Activated naive CD8-positive, alpha-beta T cell treated with anti-CD3 and anti-CD28 coated beads, Interleukin-2, amount 50 U/mL, for 16 hours (primary cell): ENCODE measurements at places on chromosomes 6 and 20.

DNA sequence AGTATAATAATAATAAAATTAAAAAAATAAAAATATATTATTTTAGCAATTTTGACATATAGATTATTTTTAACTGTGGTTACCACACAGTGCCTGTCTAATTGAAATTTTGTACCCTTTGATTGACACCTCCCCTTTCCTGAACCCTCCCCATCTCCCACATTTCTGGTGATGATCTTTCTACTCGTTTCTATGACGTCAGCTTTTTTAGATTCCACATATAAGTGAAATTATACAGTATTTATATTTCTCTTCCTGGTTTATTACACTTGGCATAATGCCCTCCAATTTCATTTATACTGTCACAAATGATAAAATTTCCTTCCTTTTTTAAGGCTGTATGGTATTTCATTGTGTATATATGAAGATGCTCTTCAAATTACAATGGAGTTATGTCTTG lies 258.1 kb upstream of the PTCHD4 start:
- no peak for DNase-seq

- no peak for DNase-seq
Observed at GRCh38 chr20:7346562-7346961, 579.1 kb downstream of the BMP2 start.

- DNase-seq = no peak
Observed at GRCh38 chr6:18990059-18990978, 603.2 kb downstream of the RNF144B start.

- no peak for DNase-seq
Observed at GRCh38 chr20:8118039-8118438, 14.0 kb upstream of the PLCB1 start.

- DNase-seq = no peak
Observed at GRCh38 chr20:50898475-50898874, 32.8 kb downstream of the ADNP start.

GRCh38 chr6:45222380-45222779 lies 105.8 kb upstream of the RUNX2 start:
- DNase-seq = no peak

DNA sequence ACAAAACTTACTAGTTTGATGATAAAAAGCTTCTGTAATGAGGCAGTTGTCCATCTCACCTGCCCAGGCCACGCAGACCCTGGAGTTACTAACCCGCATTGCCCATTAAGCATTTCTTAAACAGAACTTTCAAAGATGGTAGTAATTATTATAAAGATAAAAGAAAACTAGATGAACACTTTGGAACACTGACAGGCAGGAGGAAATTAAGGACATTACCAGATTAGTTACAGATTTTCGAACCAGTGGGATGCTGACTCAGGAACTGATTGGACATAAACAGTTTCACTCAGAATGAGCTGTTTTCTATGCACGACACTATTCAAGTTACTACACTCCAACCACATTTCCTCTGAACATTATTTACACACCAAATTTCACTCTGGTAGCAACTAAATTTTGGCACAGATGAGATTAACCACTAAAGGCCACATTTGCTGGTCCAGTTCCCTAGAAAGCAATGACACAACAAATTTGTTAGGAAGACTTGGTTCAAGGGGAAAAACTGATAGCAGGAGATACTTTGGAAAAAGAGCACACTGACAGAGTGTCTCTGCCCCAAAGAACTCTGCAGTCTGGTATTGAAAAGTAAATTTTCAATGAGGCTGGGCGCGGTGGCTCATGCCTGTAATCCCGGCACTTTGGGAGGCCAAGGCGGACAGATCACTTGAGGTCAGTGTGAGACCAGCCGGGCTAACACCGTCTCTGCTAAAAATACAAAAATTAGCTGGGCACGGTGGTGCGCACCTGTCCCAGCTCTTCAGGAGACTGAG lies 3.0 kb downstream of the ROMO1 start:
- DNase-seq = no peak

DNA sequence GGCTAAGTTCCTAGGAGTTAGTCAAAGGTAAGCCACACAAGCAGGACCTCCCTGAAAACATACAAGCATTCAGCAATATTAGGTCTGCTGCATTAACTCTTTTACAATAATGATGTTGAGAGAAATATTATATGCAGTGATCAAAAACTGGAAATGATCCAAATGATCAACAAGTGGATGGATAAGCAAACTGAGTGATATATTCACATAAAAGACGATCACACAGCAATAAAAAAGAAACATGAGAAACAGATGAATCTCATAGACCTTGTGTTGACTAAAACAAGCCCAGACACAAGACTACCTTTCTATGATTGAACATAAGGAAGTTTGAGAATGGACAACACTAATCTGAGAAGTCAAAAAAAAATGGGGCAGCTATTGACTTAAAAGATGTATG lies 39.9 kb downstream of the LMBRD1 start:
- no peak for DNase-seq

- DNase-seq = no peak
Observed at GRCh38 chr20:37263686-37264085, 2.1 kb upstream of the GHRH start.

GRCh38 chr6:53441035-53441493 lies 92.3 kb upstream of the ELOVL5 start:
- DNase-seq = no peak

DNA sequence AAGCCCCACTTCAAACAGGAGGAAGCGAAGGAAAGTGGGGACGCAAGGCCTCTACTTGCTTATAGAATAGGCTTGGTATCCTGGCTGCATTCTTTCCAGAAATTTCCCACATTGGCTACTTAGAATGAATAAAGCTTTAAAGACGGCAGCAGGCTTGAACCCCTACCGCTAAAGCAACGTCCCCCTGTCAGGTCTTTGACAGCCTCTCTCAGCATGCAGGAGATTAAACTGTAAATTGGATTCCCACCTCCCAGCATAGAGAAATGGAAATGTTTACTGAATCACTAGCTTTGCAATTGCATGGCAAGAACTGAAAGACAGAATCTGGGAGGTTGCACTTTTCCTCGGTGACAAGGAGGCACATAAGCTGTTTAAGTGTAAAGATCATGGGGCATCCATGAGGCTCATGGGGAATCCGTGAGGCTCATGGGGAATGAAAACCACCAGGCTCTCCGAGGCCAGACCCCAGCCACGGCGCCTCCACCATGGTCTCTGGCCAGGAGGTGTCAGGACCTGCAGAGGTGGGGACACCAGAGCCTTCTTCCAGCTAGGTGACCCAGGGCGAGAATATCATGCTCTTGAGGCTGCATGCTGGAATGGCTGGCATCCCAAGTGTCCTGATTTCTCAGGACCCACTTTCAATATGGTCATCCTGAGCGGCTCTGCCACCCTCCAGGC lies 10.3 kb downstream of the LEMD2 start:
- DNase-seq = no peak

DNA sequence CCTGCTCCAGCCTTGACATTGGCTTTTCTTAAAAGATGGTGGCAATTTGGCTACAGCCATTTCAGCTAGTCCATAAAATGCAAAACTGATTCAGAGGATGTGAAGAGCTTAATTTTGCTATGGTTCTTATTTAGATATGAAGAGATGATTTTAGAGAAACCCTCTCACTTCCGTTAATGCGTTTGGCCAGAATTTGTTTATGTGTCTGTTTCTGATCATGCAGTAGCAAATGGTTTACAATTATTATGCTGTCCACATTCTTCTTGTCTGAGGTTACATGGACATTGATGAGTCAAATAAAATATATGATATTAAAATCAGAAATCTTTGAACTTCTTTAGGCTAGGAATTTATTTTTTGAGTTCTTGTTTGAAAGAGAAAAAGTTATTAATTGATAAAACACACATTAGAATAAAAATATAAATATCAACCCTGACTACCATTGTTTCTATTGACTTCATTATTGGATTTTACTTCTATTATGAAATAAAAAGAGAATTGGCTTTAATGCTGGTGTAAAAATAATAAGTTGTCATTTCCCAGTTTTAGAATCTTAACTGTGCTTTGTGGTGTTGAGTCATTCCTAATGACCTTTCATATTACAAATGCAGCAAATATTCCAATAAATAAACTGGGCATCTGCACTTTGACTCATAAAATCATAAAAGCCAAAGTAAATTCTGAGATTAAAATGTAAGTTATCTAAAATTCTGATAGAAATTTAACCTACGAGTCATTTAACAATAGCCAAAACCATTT lies 1286.0 kb upstream of the GJE1 start:
- DNase-seq = no peak

GRCh38 chr20:48211238-48211637 lies 426.0 kb upstream of the SULF2 start:
- no peak for DNase-seq

- no peak for DNase-seq
Observed at GRCh38 chr6:15346315-15346714, 100.4 kb downstream of the JARID2 start.

DNA sequence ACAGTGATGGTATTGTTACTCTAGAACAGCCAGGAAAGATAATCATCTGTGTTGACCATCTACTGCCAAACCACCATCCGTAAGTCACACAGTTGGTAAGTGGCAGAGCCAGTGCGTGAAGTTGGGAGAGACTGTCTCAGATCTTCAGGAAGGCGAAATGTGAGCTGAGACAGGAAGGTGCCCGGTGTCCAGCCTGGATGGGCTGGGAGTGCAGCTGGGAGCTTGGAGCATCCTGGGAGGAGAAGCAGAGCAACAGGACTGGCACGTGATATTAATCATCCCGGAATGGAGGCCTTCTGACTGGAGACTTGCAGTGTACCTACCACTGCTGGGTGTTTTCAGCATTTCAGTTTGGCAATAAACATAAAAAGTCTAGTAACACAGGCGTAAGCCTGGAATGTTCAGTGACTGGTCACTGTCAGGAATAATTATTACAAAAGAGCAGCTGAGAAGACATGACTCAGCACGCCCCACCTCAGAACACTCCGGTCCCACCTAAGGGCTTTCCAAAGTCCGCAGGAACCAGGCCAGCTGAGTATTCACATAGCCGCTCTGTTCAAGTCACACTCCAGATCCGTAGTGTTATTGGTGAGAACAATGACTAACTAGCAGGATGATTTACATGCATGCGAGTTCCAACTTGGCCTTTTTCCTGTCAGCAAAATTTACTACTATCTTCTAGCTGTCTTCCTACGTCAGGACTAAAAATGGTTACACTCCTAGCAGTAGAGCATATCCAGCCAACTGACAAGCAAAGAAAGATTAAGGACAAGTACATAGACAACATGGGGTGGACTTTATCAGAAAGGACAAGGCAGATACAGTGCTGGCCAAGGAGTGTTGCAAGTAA lies 45.1 kb upstream of the PNRC1 start:
- DNase-seq = no peak

GRCh38 chr20:7627734-7628663 lies 312.3 kb downstream of the HAO1 start:
- DNase-seq = no peak

GRCh38 chr6:145801021-145801420 lies 13.6 kb downstream of the FBXO30 start:
- DNase-seq = no peak

GRCh38 chr20:34557936-34558319 lies 590 bp upstream of the MAP1LC3A start:
- DNase-seq = no peak

GRCh38 chr6:33779895-33780294 lies 9.0 kb downstream of the LEMD2 start:
- DNase-seq = no peak

DNA sequence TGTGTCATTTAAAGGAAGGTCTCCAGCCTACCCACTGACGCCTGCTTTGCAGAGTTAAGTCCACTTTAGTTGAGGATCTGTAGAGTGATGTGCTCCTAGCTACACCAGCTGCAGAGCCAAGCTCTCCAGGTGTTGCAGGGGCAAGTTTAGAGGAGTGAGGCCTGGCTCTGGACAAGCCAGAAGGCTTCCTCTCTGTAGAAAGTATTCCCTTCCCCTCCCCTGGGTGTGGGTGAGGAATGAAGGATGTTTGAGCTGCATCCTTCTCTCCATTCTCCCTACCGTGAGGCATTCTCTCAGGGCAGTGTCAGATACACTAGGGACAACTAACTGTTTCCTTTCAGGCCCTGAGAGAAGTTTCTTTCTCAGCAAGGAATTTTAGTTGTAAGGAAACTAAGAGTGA lies 66.5 kb downstream of the ELOVL5 start:
- DNase-seq = no peak

DNA sequence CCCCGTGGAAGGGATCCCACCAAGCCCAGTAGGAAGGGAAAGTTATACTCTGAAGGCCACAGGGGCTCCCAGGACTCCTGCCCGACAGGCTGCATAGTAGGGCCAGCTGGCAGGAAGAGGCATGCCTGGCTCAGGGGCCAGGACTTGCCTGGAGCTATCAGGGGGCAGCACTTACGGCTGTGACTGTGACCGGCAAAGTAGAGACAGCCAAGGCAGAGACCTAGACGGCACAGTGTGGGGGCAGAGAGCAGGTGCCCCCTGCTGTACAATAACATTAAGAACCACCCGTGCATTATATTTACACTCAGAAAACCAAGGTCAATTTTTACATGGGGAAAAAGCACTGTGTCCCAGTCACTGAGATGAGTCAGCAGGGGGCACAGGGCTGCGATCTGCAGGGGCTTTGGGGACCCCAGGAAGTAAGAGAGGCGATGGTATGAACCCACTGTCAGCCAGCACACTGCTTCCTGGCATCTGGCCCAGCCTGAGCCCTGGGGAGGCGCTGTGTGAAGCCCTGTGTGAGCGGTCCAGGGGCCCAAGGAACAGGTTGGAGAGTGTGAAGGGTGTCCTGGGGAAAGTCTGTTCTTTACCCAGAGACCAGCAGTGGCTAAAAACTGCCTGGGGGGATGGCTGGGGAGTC lies 9.9 kb downstream of the CCDC167 start:
- DNase-seq = no peak

DNA sequence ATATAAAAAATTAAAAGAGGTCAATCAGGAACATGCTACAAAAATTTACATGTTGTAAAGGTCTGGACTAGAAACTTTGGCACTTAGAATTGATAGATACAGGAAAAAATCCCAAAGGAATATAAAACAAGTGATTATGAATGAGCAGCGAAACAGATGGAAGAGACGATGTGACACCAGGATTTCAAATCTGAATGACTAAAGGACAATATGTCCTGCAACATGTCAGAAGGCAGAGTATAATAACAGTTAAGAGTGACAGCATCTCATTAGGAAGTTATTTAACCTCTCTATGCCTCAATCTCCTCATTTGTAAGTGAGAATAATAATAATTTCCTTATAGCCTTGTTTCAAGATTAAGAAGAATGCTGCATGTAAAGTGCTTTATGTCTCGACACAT lies 50.3 kb downstream of the FRK start:
- no peak for DNase-seq

GRCh38 chr6:125188037-125188436 lies 34.5 kb downstream of the TPD52L1 start:
- no peak for DNase-seq

DNA sequence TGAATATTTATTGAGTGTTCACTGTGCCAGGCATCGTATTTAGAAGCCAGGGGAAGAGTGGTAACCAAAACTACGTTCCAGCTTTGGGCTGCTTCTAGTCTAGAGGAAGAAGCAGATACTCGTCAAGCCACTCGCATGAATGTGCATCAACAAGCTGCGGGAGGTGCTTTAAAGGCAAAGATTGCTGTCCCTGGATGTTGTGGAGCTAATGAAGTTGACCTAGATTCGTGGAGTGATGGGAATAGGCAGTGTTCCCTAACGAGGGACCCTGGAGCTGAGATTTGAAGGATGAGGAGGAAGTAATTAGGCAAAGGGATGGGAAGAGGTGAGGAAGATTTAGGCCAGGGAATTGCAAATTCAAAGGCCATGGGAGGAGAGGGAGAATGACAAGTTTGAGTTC lies 118.9 kb downstream of the TMEM170B start:
- DNase-seq = no peak
